ENCODE measurements at places on chromosomes 16 and 17.

- no peak for DNase-seq
Measured at GRCh38 chr17:82302568-82302963, 14.8 kb downstream of the CD7 start.

DNA sequence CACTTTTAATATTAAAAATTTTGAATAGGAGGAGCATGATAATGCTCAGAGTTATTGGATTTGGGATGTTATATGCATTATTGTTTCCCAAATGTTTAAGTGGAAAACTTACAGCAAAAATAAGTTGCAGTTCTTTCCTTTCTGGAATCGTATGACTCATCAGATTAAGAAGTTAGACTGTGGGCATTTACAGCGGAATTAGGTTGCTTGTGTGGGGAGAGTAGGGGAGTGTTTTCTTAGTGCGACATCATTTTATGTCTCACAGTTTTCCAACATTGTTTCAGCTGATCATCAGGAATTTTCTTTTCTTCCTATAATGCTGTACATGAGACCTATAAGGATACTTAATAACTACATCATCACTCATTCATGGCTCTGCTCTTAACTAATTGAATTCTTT lies 1631.8 kb downstream of the CDH8 start:
- no peak for DNase-seq

DNA sequence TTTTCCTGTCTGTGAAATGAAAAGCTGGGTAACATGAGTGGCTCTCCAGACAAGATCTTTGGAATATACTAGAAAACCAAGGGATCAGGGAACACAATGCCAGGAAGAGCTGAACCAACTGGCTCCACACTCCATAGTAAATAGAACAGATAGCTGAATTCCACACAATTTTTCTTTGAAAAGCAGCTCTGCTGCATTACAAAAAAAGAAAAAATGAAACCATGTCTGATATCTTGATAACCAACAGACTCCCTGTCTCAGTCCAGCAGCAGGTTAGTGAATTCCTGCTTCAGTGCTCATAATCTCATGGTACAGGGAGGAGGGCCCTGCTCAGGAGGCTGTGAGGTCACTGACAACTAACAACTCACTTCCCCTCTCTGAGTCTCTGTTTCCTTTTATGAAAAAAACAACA lies 97.1 kb downstream of the CDH11 start:
- DNase-seq = no peak

DNA sequence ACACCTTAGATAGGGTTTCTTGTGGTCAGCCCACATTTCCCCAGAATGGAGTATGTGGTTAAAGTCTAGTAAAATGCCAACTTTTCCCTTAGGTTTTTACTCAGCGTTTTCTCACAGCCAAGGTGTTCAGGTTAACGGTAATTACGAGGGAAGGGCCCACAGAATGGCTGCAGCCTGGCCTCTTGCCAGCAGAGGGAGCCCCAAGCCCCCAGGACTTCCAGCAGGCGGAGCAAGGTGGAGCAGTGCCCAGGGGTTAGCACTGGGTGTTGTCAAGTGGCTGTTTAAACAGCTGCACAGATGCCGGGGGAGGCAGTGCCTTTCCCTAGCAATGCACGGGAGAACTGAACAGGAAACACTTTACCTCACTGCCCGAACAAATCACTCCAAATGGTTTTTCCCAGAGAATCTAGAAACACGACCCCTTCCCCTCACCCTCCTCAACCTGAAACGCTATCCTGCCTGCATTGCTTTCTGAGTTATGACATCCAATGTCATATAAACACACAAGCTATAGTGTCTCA lies 6.6 kb downstream of the PHB1 start:
- peak; percentile 80 for DNase-seq

DNA sequence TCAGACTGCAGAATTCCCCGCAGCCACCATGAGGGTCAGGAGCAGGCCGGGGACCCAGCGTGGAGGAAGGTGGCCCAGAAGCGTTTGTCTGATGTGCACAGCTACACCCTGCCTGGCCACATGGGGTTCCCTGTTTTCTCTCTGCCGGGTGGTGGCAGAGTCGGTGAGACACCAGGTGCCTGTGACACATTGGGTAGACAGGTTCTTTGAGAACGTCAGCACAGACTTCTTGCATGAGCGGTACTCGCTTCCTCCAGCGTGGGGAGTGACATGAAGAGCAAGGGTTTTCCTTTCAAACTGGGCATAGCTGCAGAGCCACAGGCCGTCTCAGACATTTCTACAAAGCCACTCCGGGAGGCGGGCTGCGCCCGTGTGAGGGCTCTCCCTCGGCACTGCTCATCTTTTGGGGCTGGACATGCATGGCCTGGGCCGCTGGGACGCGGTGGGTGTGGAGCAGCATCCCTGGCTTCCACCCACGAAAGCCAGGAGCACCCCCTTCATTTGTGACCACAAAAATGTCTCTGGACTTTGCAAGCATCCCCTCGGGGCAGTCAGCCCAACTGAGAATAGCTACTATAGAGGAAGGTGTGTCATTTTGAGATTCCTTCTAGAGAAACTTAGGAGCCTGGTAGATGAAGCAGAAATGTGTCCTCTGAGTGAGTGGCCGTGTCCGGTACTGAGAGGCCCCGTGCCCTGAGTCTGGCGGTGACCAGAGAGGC lies 26.0 kb downstream of the NME3 start:
- DNase-seq = no peak

GRCh38 chr17:6610011-6610410 lies 30.5 kb downstream of the KIAA0753 start:
- no peak for DNase-seq

GRCh38 chr16:17380613-17381012 lies 90.1 kb downstream of the XYLT1 start:
- DNase-seq = no peak

DNA sequence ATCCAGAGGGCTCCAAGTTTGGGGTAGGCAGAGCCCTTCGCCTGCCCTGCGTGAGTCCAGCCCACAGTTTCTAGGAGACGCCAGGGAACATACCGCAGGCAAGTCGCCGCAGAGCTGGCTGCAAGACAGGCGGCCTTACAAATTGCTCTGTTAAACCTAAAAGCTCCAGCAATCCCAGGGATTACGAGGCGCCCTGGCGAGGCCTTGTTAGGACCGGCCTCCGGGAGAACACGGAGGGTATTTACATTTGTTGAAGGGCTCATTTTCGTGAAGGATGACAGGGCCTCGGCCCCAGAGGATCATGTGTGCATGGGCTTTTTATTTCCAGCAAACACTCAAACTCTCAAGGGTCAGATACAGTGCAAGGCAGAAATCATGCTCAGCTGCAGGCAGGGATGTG lies 77.6 kb upstream of the FOXF1 start:
- no peak for DNase-seq

GRCh38 chr16:28863929-28864793 lies 518 bp downstream of the SH2B1 start:
- DNase-seq = peak; percentile 37

DNA sequence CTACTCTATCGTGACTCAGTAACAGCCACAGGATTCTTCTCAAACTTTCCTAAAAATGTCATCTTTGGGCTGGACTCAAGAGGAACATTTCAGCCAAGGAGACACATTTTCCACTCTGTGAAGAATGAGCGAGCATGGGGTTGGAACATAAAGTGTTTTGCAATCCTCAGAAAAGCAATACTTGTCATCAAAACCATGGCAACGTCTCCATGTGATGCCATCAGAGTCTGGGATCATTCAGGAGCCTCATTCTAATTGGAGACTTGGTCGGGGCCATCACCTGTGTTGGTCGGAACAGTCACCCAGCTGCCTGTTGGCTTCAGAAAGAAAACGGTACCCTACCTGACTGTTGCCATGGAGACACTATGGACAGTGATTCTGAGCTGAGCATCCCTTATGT lies 25.5 kb downstream of the MYOCD start:
- no peak for DNase-seq
